Effector CD8-positive, alpha-beta T cell (primary cell): ENCODE measurements at places on chromosomes 16 and 17.

DNA sequence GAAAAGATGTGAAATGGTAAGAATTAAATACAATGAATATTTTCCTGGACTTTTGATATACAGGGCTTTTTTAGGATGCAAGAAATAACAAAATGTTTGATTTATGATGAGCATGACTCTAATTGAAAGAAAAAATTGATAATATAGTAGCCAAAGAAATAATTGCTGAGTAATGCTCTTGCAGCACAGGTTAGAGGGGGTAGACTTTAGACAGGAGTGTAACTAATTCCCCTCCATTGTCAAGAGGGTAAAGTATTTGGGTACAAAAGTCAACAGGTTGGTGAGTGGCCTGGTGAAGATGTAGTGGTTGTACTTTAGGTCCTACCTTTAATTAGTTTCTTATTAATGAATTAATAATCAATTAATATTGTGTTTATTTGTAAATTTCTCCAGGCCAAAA, 912.3 kb downstream of the KCNJ2 start:
- DNase-seq = no peak

DNA sequence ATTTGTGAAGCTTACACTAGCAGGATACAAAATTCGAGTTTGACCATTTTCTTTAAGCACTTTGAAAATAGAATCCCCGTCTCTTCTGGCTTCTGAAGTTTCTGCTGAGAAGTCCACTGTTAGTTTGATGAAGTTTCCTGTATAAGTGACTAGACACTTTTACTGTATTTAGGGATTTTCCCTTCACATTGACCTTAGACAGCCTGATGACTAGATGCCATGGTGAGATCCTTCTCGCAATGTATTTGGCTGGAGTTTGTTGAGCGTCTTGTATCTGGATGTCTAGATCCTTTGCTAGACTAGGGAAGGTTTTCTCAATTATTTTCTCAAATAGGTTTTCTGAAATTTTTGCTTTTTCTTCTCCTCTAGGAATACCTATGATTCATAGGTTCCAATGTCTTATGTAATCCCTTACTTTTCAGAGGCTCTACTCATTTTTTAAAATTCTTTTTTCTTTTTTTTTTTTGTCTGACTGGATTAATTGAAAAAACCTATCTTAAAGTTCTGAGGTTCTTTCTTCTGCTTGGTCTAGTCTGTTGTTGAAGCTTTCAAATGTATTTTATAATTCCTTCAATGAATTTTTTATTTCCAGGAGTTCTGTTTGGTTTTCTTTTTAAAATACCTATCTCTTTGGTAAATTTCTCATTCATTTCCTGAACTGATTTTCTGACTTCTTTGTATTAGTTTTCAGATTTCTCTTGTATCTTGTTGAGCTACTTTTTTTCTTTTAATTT, 63.7 kb upstream of the ABCC11 start:
- DNase-seq = no peak

DNA sequence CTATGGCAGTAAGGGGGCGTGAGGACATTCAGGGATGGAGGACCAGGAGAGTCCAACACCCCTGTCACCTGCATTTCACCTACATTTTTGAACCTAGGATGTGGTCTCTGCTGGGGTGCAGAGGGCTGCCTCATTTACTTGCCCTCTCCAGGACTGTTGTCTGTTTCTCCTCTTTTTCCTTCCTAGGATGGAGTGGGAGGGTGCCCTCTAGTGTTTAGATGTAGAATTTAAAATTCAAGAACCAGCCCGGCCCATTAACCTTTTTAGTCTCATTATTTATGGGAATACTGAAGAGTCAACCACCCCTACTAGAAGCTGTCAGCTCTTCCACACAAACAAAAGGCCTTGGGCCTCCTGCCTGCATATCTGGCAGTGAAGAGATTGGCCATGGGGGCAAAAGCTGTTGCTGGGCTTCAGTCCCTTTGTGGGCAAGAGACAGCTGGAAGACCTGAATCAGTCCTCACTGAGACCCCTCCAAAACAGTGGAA, 2.5 kb upstream of the STARD3 start:
- no peak for DNase-seq

GRCh38 chr16:80792031-80792430, 12.4 kb downstream of the CDYL2 start:
- DNase-seq = no peak

DNA sequence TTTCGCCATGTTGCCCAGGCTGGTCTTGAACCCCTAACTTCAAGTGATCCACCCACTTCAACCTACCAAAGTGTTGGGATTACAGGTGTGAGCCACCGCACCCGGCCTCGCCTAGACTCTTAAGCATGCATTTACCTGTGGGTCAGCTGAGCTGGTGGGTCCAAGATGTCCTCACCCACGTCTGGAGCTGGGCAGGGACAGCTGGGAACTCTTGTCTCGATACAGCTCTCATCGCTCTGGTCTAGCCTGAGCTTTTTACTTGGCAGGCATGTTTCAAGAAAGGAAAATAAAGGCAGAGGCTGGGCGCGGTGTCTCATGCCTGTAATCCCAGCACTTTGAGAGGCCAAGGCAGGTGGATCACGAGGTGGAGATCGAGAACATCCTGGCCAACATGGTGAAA, 56.9 kb upstream of the PHOSPHO1 start:
- no peak for DNase-seq

DNA sequence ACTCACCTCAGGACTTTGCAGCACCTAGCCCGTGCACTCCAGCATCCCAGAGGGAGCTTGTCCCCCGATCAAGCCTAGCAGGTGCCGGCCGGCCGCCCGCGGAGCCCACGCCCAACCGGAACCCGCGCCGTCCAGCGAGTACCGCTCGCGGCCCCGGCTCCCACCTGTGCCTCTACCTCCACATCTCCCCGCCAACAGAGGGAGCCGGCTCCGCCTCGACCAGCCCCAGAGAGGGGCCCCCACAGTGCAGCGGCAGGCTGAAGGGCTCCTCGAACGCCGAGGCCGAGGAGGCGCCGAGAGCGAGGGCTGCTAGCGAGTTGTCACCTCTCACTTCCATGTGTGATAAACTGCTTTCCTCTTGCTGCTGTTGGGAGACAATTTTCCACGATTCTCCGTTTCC, 41.1 kb upstream of the DHRS7B start:
- no peak for DNase-seq

DNA sequence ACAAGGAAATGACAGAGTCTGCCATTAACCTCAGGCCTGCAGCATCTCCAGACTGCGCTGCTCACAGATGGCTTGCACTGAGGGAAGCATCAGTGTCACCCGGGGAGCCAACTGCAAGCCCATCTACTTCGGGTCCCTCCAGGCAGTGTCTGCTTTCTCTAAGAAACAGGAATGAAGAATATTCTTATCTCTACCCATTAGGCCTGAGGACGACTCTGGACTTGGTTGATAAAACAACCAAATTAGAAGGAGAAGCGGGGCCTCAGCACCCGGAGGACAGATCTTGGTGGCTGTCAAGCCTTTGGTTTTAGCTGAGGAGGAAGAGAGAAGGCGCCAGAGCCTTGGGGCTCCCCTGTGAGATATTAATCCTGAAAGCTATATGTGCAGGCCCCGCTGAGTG, 19.5 kb upstream of the MGAT5B start:
- DNase-seq = no peak

GRCh38 chr16:13633391-13633861, 286.5 kb upstream of the ERCC4 start:
- no peak for DNase-seq

- no peak for DNase-seq
Measured at GRCh38 chr16:82846806-82847205, 220.0 kb downstream of the CDH13 start.

- DNase-seq = no peak
Measured at GRCh38 chr17:40363111-40363827, 1.3 kb downstream of the GJD3 start.

- no peak for DNase-seq
Measured at GRCh38 chr16:15770107-15770506, 86.7 kb downstream of the MYH11 start.

DNA sequence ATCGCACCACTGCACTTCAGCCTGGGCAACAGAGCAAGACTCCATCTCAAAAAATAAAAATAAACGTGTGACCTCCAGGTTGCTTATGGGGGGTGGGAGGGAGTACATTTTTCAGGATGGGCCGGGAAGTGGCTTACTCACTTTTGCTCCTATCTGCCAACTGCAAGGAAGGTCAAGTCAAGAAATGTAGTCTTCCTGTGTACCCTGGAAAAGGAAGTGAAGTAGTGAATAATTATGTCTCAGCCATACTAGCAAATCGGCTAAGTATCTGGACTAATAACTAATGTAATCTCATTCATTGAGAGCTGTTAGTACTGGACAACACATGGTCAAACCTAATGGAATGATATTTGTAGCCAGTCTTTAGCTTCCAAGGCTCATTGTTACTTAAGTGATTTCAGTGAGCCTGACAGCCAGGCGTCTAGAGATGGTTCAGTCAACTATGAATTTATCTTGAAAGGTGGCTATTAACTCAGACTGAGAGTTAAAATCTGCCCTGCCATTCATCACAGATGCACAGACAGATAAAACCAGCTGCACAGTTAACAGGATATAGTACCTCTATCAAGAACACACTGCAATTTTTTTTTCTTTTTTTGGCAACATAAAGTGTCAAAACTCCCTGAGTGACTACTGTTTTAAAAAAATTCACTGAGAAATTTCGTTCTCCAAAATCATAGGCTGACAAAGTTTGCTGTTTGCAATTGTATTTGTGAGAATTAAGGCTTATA, 3.7 kb upstream of the TACO1 start:
- DNase-seq = no peak

- no peak for DNase-seq
Measured at GRCh38 chr17:77076124-77076830, 64.5 kb upstream of the SEC14L1 start.

DNA sequence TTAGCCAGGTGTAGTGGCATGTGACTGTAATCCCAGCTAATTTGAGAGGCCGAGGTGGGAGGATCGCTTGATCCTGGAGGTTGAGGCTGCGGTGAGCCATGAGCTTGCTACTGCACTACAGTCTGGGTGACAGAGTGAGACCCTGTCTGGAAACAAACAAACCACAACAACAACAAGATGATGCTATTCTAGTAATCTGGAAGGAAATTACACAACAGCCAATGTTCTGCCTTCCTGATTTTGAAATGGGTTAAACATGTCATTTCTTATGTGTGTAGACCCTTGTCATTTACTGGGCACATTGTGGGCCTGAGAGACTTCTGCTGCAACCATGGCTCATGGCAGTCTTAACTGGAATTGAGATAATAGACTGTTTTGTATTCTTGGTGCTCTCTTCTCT, 5.9 kb downstream of the COQ7 start:
- DNase-seq = no peak

- DNase-seq = no peak
Measured at GRCh38 chr17:69878661-69879060, 196.4 kb upstream of the KCNJ16 start.

GRCh38 chr17:39664581-39665561, at the start of gene TCAP:
TCAP (plus strand) TSS chr17:39665349; CDS start chr17:39665360, 11 bp downstream.
- DNase-seq = no peak
